Left lung (tissue), 14 donors: ENCODE measurements at places on chromosomes 6 and 20. TPM values are rescaled to one million over a fixed set of nuclear protein-coding genes. Genes with fewer than 3 reads are reported as not detected.

LRRC73 gene
- total RNA-seq, result 1.5 TPM

DNA sequence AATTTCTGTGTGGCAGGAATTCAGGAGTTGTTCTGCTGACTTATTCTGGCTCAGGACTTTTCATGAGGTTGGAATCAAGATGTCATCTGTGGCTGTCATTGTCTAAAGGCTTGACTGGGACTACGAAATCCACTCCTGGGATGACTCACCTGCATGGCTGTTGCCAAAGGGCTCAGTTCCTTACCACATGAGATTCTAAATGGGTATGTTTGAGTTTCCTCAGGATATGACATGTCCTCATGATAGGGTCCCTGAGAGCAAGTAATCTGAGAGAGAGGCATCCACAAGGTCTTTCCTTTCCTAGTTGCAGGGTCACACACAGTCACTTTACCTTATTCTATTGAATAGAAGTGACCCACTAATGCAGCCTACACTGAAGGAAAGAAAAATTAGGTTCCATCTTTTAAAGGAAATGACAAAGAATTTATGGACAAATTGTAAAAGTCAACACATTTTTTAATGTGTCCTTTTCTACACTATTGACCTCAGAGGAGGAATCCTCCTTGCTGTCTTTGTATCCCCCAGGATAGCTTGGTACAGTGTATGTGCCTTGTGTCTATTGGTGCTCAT, 1025.0 kb upstream of the GJE1 start:
- DNase-seq, result no peak

DNA sequence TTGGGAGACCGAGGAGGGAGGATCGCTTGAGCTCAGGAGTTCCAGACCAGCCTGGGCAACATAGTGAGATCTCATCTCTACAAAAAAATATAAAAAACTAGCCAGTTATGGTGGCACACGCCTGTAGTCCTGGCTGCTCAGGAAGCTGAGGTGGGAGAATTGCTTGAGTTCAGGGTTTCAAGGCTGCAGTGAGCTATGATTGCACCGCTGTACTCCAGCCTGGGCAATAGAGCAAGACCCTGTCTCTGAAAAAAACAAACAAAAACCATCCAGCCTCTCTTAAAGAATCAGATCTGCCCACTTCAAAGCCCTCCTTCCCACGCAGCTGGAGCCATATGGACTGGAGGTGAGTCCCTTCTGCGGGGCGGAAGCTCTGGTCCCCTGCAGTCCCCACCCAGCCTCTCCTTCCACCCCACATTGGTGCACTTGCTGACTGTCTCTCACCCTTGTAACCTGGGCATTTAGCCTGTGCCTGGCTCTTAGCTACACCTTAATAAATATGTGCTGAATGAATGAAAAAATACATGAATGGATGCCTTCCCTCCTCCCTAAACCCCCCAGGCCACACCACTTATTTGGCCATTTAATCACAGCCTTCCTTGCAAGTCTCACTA, 7.2 kb upstream of the PARD6B start:
- DNase-seq, result no peak

KIF16B gene
- total RNA-seq, result 17.7 TPM

DNA sequence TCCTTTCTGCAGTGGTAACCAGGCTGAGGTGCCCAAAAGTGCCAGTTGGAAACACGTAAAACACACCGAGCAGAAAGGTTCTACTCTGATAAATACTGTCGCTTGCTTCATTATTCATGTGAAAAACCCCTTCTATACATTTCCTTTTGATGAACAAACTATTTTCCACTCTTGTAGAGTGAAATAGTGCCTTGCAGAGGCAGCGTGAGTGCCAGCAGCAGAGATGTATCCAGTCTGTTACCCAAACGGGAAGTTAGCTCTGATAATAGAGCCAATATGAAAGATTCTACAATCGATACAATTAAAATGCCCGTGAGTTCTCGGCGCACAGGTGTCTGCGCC, 1.5 kb downstream of the ZBTB46 start:
- DNase-seq, result no peak

SAMD3 gene
- 2.7 TPM for total RNA-seq

- DNase-seq, result peak; percentile 68
Observed at GRCh38 chr20:34566978-34567891, 8.7 kb downstream of the MAP1LC3A start.

GRCh38 chr6:143859891-143860660, 4.2 kb upstream of the ZC2HC1B start:
- no peak for DNase-seq

- DNase-seq, result peak; percentile 58
Observed at GRCh38 chr6:119348096-119348747, 1.3 kb downstream of the MAN1A1 start.

SOBP gene
- 11.1 TPM for total RNA-seq

GRCh38 chr6:112983713-112984261, 636.7 kb downstream of the RFPL4B start:
- no peak for DNase-seq
